Suprapubic skin (tissue), 4 donors: ENCODE measurements at places on chromosomes 1 and 21.
A peak's percentile ranks its signal among the peaks of the same experiment; 100 is the strongest.

DNA sequence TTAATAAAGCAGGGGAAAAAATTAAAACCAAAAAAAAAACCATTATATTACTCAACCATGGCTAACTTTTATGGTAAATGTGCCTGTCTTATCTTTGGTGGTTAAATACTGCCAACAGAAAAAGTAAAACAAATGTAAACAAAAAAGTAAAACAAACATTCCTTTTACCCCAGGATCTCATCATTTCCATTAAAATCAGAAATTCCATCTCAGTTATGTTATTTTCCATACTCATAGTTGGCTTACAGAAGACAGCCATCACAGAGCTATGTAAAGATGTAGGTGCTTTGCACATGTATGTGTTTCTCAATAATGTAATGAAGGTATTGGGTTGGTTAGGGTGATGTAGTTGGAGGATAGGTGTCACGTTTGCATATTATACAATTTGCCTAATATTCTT, 185.0 kb downstream of the KCNK2 start:
- no peak for DNase-seq

DNA sequence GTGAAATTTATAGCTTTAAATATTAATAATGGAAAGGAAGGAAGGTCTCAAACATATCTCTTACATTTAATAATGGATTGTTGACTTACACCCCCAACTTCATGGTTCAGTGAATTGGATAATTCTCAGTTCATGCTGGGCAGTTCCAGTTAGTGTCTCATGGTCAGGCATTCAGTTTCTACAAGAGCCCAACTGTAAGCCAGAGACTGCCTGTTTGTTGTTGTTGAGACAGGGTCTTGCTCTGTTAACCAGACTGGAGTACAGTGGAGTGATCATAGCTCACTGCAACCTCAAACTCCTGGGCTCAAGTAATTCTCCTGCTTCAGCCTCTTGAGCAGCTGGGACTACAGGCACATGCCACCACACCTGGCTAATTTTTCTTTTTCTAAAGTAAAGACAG, 5.0 kb upstream of the DMAP1 start:
- DNase-seq = no peak

DNA sequence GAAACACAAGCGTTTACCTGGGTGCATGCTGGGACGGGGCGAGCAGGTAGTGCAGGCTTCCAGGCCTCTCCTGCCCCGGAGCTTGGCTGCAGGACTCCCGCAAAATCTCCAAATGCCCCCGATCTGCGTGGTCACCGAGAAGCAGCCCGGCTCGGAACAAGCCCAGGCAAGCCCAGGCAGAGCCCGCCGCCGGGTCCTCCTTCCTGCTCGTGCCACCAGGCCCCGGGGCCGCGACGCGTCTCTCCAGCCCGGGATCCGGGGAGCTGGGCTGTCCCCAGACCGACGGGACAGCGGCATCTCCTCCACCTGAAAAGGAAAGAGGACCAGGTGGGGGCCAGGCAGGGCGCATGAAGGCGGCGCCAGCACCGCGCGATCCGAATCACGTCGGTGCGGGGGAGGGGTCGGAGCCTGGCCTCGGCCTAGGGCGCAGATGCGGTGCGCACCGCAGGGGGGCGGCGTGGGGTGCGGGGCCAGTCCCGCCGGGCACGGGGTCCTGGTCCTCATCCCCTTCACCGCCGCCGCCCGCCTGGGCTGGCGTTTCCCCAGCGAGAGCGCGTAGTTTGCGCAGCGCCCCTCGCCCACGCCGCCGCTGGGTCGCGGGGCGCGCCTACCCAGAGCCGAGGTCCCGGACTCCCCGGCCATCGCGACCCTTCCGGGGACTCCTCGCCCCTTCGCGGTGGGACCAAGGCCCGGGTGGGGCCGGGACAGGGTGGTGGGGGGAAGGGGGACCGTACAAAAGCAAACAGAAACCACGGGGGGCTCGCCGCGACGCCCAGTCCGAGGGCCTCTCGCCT, 52.4 kb upstream of the H6PD start:
- DNase-seq = no peak

DNA sequence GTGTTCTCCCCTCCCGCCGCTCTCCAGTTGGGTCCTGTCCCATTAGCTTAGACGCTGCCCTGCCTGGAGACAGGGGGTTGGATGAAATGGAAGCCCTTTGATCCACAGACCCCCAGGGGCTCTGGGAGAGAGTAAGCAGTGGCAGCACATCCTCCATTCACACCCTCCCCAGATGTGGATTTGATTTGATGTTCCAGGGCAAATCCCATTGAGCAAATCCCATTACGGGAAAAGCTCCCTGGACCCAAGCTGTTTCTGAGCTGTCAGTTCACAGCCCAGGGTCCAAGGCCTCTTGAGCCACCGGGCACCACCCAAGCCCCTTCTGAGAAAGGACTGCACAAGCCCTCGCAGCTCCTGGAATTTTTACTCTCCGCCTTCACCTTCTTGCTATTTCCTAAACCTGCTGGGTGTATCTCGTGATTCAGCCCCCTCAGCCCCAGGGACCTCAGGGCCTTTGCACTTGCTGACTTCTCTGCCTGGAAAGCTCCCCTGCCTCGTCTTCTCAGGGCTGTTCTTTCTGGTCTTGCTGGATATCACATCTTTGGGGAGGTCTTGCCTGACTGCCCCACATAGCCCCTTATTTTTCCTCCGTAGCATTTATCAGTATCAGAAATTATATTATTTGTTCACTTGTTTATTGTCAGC, 101.1 kb downstream of the PAX7 start:
- DNase-seq = no peak

- no peak for DNase-seq
These were observed 37.0 kb upstream of the MPC2 start for GRCh38 chr1:167973832-167974231.

DNA sequence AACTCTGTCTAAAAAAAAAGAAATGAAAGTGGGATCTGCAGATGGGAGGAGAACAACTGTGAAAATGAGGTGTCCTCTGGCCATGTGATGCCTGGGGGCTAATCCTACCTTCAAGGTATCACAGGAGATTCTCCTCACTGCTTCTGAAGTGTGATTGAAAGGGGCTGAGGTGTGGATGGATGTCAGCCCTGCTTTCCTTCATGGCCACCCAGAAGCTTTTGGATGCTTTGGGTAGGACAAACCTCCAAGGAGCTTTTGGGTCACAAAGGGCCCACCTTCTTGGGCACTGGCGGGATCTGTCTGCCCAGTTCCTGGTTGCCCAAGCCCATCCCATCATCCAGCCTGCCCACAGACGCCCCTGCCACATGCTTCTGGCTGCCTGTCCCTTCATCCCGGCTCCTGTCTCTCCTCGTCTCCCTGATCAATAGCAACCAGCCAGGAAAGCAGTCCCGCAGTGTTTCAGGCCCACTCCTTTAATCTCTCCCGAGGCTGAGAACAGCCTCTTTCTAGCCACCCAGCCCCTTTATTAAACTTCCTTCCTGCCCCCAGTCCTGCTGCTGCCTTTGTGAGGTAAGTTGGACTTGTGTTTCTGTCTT, 87.2 kb downstream of the MAN1C1 start:
- DNase-seq = no peak

- peak; percentile 85 for DNase-seq
These were observed 14.0 kb upstream of the SYNC start for GRCh38 chr1:32716312-32717148.

- DNase-seq = no peak
These were observed 77.7 kb downstream of the MRPL37 start for GRCh38 chr1:54277451-54278341.

DNA sequence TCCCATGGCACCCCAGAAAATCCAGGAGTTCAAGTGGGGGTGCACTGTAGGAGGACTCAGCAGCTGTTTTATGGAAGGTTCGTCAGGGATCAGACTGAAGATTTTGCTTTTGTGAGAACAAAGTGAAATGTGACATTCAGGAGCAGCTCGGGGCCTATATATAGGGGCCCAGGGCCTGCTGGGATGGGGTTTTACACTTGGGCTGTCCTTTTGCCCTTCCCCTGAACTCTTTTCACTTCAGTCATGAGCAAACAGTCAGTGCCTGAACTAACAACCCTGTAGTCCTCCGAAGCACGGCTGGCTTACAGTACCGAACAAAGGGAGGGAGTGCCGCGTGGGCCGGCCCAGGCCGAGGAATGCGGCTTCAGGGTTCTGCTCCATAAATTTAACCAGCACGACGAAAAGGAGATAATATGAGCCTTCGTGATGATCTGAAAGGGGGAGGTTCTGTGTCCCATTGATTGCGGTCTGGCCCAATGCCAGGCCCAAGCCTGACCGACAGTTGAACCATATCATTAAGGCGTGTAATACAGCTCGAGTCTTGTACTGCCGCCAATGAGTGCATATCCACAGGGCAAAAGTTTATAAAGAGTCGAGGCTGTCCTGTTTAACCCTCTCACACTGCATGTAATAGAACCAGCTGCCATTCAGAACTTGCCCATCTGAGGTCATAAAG, 139.9 kb downstream of the DHRS3 start:
- DNase-seq = peak; percentile 89

GRCh38 chr1:44677201-44677766, 2.8 kb downstream of the ARMH1 start:
- no peak for DNase-seq

DNA sequence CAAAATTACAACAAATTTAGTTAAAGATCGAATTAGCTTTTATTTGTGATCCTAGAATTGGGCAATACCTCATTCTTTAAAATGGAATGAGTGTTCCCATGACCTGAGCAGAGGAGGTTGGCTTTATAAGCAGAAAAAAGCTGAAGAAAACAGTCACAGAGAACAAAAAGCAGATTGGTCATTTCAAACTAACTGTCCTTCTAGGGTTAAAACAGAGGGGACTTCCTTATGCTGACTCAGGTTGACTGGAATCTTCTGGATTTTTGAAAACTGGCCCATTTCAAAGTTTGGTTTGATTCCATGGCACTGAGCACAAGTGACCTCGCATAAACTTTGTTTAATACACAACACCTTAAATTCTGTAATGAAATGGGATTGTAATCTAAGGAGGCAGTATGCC, 17.6 kb downstream of the NFASC start:
- no peak for DNase-seq

DNA sequence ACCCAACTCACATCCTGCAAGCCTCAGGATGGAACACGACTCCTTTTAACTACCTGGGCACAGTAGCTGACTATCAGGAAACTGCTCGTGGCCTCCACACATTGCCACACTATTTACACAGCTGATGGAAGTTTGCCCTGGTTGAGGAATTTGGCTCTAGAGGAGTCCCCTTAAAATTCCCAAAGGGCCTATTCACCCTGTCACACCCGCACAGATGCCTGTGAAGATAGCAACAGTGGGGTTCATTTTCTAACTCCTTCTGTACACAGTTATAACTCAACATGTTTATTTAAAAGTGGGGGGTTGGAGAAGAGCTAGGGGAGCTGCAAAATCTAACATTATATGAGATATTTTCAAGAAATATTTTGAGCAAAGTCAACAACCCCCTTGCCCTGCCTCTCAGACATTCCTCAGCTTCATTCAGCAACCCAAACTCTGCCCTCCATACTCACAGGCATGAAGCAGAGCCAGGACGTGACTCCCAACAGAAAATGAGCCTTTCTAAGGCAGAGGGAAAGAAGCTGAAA, 35.8 kb upstream of the CCN1 start:
- DNase-seq = no peak

DNA sequence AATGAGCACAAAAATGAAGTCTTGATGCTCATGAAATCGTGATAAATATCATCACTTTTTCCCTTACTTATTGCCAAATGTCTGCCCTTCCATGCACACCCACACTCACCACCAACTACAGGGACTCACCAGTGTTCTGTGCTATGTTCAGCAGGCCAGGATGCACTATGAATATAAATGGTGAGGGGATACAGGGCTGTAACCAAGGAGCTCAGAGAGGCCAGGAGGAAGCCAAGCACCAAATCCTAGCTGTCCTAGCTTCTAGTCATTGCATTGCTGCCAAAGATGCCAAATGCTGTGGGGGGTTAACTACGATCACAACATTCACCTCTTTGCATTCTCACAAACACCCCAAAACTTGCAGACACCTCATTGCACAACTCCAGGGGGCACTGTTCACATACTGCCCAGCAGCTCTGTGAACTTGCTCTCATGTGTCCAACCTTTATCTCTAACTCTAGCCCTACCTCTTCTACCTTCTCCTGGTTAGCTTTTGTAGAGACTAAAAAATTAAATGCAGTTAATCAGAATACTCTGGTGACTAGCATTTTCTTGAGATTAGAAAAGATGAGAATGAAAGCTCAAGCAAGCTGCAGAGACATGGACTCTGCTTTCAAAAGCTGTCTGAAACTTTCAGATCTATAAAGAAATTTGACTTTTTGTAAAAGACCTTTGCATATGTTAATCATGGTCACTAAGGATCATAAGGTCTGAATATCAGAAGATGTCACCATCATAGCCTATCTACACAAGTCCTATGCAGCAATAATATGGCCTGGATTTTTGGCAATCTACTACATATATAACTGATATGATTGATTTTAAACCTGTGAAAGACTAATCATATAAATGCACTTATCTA, 13.9 kb upstream of the KIF14 start:
- DNase-seq = no peak

- DNase-seq = no peak
These were observed 86.4 kb upstream of the CACYBP start for GRCh38 chr1:174913225-174913903.

GRCh38 chr1:40711465-40712404, 20.2 kb downstream of the NFYC start:
- DNase-seq = no peak

GRCh38 chr1:228334954-228335353, 71.7 kb downstream of the TRIM11 start:
- DNase-seq = peak; percentile 77

GRCh38 chr1:14181191-14181795, 417.2 kb upstream of the KAZN start:
- DNase-seq = no peak

- peak; percentile 20 for DNase-seq
These were observed 14.5 kb upstream of the RNF187 start for GRCh38 chr1:228472655-228473054.

DNA sequence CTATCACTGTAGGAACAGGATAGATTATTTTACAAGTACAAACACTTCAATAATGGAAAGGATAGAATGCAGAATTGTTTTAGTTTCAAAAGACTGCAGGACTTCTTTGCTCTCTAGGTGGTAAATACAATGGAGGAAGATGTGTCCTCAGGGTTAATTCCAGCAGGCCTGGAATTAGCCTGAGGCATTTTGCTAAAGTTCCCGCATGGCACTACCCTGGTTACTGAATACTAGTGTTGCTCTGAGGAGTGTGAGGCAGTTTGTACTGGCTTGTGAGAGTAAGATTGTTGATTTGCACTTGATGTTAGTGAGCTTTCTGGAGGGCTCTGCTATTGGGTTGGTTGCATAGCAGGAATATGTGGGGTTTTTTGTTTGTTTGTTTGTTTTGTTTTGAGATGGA, 61.4 kb downstream of the FASLG start:
- no peak for DNase-seq

DNA sequence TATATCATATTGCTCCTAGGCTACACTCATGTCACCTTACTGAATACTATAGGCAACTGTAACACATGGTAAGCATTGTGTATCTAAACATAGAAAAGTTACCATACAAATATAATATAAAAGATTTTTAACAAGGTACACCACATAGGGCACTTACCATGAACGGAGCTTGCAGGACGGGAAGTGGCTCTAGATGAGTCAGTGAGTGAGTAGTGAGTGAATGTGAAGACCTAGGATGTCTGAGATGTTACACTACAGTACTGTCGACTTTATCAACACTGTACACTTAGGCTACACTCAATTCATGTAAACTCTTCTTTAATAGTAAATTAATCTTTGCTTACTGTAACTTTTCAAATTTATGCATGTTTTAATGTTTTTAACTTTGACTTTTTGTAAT, 81.0 kb upstream of the PLD5 start:
- no peak for DNase-seq
